ENCODE measurements at places on chromosomes 7 and 10.

DNA sequence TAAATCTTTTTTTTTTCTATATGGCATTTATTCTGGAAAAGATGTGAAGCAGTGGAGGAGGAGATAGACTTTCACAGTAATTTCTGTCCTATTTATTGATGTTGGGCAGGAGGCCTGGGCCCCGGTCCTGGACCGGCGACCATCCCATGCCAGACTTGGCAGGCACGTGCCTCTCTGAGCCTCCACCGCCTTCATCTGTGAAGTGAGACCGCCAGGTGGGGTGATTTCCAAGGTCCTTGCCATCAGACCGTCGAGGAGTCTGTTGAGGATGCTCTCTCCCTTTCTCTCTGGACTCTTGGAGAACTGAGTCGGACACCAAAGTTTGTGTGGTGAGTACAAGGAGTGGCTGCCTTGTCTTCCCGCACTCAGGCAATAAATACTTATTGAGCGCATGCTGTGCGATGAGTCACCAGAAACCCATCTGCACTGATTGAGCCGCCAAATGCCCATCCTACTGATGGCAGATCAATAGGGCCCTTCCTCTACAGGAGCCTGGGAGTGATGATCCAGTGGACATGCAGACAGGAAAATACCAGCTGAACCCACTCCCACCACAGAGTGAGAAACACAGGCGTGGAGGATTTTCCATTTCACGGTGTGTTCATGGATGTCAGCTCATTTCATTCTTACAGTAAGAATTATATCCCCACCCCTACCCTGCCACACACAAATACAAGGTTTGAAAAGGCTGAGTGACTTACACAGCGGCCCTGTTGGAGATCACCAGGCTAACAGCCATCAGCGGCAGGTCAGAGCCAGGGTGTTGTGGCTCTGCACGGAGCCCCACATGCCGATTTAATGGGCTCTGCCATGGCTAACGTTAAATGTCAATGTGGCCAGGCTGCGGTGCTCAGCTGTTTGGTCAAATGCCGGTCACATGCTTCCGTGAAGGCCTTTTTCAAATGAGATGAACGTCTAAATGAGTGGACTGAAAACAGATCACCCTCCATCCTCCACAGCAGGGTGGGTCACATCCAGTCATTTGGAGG, 11.5 kb upstream of the PRKAG2 start:
- DNase-seq = no peak

DNA sequence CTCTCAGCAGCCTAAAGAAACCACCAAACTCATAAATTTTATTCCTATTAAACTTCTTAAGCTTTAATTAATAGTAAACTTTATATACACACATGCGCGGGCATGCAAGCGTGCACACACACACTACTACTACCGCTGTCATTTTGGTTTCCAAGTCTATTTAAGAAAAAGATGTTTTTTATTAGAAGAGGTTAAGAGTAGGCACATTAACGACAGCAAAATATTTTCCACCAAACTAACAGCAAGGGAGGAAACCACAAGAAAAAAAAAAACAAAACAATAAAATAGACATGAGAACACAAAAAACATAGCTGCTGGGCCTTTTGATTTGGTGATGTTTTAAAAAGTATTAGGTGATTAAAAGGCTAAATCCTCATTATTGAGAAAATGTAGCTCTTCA, 28.6 kb downstream of the RTKN2 start:
- DNase-seq = no peak

- no peak for DNase-seq
These were observed 181.7 kb downstream of the PRKCQ start for GRCh38 chr10:6398399-6398798.

GRCh38 chr7:51160990-51161615, 155.5 kb downstream of the COBL start:
- DNase-seq = no peak

DNA sequence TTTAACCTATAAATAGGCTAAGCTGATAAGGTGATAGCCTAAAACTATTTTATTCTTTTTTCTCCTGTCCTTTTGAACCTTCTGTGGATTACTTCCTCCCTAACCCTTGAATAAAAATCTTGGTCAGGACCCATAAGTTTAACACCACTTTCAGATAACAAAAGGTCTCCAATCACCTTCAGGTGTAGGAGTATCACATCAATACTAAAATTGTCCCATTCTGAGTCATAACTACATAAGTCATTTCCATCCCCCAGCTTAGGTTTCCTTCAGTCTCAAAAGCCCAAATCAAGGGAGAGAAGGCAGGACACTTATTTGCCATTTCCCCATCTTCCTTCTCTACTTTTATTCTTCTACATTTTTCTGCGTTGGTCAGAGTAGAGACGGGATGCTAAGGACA, 56.9 kb upstream of the WNT16 start:
- DNase-seq = no peak

GRCh38 chr10:35726846-35727245, 84.8 kb upstream of the FZD8 start:
- DNase-seq = no peak

DNA sequence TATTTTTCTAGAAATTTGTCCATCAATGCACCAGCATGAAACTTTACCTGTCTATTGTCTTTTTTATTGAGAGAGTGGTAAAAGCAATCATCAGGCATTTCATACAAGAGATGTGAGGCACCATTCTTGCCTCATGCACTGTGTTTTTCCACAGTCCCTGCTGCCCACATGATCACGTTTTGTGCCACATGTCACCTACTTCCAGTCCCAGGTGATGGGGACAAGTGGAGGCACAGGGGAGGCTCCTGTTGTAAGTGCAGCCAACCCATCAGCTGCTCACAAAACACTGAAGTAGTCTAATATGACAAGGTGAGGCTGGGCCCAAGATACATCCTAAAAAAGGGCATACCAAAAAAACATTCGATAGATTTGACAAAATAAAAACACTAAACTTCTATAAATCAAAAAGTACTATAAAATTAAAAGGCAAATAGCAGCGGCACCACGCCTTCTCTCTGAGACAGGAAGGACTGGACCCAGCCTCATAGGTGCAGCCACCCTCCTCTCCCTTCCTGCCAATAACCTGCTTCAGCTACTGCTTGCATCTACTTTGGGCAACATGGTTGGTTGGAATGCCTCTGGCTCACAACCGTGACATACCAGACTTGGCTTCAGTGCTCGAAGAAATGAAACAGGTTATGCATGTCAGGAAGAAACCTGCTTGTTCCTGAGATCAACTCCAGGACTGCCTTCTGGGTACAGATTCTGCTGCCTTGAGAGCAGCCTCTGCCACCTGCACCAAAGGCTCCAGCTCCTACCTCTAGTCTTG, 2.3 kb downstream of the ZC3HAV1L start:
- peak; percentile 61 for DNase-seq

DNA sequence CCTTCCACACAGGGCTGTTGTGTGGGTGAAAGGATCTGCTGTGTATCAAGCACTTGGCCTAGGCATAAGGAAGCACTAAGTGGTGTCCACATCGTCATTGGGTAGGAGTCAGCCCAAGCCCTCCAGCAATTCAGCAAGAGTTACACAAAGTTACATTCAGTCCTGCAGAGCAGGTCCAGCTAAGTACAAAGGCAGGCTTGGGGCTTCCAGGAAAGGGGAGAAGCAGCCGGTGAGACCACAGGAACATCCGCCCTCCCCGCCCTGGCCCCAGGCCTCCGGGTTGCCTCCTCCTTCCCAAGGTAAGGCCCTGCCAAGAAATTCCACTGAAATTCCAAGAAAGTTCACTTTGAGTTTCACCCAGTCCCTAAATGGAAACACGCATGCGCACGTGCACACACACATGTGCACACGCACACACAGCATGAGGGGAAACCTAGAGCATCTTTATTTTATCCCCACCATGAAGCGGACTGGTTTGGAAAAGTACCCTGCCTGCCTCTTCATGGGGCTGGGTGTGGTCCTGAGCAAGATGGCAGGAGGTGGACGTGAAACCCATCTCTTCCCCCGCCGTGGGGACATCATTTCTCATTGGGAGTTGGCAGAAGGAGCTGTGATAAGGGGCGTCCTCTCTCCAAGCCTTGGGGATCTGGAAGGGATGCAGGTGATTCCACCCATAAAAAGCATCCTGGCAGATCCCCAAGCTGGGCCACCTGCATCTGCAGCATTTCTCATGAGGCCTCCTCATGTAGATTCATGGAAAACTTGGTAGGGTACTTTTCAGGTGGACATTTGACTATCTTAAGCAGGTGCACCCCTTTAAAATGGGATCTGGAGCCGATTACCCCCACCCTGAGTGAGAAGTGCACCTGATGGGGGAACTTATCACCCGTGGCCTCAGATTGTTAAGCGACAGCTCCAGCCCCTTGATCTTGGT, 69.1 kb upstream of the NANOS1 start:
- DNase-seq = no peak
